ENCODE measurements at places on chromosomes 1 and 21.

DNA sequence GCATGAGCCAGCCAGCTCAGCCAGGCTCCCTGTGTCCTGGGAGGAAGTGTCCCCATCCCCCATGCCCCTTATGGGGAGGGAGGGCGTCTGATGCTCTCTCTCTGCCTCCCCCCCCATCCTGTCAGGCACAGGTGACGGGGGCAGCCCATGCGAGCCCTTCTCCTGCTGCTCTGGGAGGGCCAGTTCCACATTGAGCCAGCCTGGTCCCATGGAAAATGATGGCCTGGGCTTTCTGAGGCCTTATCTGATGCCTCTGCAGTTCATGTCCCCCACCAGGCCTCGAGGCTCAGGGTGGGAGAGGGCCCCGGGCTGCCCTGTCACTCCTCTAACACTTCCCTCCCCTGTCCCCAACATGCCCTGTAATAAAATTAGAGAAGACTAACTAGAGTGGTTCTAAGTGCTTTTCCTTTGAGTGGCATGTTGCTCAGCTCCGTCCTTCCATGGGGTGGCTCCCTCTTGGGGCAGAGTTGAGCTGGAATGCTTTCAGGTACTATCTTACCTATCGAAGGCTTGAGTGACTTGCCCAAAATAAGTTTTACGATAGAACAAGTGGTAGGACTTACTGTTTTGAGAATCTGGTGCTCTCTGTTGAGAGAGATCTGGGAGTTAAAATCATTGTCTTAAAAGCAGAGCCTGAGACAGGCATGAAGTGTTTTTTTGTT lies 1.8 kb upstream of the MTFR1L start:
- DNase-seq, result no peak

- peak; percentile 76 for DNase-seq
Measured at GRCh38 chr1:19336543-19336942, 24.4 kb downstream of the SLC66A1 start.

DNA sequence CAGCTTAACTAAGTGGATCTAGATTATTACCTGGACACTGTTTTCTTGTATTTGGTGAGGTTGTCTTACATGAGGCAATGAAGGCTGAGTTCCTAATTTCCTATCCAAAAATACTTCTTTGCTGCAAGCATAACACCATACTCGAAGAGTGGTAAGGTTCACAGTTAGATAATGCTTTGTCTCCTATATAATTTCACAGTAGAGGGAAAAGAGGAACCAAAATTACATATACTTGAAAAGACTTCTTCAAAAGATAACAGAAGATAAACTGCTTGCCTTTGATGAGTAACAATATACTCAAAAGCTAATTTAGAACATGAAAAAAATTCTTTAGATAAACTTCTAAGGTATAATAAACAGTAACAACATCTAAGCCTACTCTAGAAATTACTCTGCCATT lies 20.4 kb downstream of the USP33 start:
- DNase-seq, result no peak

DNA sequence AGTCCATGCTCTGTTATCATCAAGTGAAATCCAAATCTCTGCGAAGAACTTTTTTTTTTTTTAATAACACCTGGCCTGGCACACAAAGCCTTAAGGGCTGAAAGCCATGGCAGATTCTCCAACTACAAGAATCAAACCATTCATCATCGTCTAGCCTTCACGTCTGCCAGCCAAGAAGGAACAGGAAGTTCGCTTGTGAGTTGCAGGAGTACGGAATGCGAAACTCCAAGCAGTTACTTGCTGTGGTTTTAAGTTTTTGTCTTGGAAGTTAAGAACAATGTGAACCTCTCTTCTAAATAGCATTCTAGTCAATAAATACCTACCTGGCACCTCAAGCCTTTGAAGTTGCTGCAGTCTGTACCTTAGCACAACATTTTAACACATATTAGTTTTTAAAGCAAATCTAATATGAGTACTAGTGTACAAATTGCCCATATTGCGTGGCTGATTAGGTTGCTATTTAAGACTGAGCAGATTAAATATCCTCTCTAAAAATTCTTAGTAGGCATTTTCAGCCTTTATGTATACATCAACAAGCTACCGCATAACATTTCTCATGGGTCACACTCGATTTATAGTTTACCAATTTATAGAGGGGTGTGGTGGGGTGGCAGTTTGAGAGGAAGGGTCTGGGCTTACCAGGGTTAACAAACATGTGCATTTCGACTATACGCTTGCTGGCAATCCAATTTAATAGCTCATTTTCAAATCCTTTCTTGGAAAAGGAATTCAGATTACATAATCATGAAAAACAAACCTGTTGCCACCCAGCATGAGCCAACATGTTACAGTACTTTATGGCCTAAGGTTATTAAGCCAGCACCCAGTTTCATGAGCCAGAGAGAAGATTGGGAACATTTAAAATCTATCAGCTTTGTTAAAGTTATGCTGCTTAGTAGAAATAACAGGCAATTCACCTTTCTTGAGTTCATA lies 22.2 kb upstream of the PTPN14 start:
- DNase-seq, result peak; percentile 46

DNA sequence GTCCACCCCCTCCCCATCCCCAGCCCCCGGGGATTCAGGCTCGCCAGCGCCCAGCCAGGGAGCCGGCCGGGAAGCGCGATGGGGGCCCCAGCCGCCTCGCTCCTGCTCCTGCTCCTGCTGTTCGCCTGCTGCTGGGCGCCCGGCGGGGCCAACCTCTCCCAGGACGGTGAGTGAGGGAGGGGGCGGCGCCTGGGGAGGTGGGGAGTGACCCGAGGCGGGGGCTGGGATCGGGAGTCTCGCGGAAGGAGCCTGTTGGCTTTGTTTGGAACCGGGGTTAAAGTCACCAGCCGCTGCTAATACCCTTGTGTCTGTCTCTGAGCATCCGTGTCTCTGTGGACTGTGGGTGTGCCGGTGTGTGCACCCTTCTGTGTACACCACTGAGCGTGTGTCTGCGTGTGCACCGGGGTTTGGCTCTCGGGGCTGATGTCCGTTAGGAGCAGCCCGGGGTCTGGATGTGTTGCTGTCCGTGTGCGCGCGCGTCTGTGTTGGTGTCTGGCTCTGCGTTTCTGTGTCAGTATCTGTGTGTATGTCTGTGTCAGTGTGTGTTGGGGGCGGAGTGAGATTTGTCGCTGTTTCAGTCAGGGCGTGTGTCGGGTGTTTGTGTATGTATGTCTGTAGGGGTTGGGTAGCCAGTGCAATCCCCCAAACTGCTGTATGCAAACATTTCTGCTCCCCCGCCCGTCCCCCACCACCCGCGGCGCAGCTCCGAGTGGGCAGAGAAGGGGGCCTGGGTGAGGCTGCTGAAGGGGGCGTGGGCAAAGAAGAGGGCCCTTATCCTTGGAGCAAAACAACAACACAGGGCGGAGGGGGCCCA lies 480 bp downstream of the CADM3 start:
- no peak for DNase-seq

GRCh38 chr1:183812686-183813569 lies 8.0 kb downstream of the RGL1 start:
- DNase-seq, result peak; percentile 29

DNA sequence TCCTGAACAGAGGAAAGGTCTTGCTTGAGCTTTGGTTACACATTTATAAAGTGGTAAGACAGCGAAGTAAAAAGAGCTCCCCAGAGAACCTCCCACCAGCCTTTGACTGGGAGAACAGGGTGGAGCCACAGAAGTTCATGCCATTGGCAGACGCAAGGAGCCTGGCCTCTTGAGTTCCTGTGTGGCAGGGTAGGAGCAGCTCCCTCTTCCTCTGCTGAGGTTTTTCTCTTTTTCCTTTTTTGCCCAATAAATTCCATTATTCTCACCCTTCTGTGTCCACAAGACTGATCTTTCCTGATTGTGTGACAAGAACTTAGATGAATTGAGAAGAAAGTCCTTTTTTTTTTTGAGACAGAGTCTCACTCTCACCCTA lies 4.3 kb downstream of the THEM4 start:
- no peak for DNase-seq

DNA sequence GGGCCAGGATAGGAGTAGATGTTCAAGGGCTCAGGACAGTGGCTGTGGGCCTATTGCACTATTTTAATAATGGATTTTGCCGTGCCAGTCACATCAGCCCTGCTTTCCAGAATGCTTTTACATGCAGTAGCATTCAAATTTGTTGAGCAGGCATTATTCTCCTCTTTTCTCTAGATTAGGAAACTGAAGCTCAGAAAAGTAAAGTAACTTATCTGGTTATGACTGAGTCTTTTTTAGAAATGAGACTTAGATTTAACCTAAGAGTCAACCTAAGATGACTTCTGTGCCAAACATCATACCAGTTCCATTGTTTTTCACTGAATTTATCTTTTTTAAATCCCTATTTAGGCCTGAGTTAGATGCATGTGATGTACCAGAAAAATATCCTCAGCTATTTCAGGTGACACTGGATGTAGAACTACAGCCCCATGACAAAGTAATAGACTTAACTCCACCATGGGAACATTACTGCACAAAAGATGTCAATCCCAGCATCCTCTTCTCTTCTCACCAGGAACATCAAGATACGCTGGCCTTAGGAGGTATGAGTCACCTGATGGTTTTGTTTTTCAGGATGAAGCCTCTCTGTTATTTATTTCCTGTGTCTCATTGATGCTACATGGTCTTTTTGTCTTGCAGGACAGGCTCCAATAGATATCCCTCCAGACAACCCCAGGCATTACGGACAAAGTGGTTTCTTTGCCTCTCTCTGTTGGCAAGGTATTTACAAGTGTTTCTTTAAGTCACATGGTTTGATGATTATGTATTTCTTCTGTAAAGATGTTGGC lies 31.4 kb upstream of the LEPR start:
- DNase-seq, result no peak

DNA sequence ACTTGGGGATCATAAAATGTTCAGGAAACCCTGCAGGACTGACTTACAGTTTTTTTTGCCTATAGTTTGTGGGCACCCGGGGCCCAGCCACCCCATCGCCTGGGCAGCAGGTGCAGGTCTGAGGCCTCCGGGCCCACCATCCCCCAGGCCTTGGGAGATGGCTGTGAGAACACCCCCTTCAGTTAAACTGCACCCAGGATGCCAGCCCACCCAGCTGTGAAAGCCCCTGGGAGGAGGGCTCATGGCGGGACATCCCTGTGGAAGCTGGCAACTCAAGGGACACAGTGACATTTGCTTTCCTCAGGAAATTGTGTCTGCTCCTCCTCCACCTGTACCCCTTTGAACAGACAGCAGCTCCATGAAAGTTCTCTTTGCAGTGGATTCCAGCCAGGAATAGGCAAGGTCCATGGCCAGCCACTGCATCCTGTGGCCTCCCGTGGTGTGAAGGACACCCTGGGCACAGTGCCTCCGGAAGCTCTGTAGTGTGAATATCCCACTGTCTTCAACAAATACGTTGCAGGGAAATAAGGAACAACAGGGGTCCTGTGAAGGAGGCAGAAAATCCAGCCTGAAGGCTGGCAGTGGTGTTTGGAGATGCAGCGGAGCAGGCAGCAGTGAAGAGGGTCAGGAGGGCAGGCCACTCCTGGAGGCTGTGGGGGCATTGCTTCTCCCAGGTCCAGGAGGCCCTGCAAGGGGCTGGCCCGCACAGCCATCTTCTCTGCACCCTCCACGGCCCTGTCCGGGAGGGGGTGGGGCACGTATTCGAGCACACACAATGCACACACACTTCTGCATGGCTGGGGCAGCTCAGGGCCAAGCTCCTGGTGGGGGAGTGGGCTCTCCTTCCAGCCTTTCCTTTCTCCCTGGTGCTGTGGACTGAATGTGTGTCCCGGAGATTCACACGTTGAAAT lies 2.1 kb upstream of the OBSCN start:
- no peak for DNase-seq

GRCh38 chr21:27953340-27954045 lies 986.6 kb upstream of the ADAMTS5 start:
- no peak for DNase-seq

- no peak for DNase-seq
Measured at GRCh38 chr1:34846265-34846664, 13.3 kb downstream of the SMIM12 start.
